ENCODE measurements at places on chromosomes 12 and 14.

DNA sequence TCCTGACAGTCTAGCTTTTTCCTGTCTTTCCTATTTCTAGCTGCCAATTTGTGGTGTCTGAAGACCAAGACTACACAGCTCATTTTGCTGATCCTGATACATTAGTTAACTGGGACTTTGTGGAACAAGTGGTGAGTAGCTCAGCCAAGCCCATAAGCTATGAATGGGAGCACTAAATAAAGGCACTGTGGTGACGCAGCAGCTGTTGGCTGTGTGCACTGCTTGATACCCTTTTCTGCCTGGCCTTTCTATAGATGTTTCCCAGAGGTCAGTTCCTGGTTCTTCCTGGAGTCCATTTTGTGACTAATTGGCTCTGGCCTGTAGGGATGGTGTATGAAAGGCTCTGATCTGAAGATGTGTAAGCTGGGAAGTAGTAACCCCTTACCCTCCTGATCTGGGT, 20.5 kb downstream of the RNF10 start:
- DNase-seq = no peak

DNA sequence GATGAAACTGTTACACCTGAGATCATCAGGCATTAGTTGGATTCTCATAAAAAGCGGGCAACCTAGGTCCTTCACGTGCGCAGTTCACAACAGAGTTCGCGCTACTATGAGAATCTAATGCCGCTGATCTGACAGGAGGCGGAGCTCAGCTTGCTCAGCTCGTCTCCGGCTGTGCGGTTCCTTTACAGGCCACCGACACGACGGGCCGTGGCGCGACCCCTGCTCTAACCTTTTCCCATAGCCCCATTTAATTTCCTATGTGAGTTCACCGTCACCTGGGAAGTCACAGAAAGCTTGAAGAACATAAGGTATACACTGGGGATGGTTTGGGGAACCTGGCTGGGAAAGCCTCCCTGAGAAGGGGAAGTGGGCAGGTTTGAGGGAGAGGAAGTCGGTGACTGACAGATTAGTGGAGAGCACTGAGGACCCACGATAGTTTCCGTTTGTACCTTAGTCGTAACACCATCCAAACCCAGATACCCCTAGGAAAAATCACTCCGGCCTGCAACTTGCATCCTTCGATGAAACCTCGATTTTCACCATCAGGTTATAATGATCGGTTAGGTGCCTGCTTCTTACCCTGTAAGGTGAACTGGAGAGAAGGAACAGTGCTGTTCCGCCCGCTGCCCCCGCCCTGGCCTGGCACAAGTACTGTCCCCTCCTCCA, 2.8 kb upstream of the AAAS start:
- DNase-seq = no peak

- no peak for DNase-seq
Observed at GRCh38 chr14:100438678-100439592, 115.8 kb downstream of the SLC25A47 start.

GRCh38 chr14:66717561-66718140, 209.7 kb downstream of the GPHN start:
- no peak for DNase-seq

GRCh38 chr12:2084553-2085296, 31.9 kb downstream of the CACNA1C start:
- DNase-seq = no peak

DNA sequence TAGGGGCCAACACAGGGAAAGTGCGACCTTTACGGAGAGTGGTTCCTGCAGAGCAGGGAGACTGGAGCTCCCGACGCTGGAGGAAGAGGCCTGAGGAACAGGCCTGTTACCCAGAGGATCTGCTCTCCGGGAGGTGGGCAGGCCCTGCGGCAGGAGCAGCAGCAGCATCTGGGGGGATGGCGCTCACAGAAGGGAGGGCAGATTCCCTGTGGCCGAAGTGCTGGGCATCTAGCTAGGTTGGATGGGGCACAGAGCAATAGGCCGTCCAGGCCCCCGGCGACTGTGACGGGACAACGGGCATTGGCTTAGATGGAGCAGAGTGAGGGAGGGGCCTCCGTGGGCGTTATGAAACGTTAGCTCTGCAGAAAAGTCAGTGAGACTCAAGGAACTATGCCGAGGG, 135.6 kb downstream of the PIWIL1 start:
- DNase-seq = no peak

DNA sequence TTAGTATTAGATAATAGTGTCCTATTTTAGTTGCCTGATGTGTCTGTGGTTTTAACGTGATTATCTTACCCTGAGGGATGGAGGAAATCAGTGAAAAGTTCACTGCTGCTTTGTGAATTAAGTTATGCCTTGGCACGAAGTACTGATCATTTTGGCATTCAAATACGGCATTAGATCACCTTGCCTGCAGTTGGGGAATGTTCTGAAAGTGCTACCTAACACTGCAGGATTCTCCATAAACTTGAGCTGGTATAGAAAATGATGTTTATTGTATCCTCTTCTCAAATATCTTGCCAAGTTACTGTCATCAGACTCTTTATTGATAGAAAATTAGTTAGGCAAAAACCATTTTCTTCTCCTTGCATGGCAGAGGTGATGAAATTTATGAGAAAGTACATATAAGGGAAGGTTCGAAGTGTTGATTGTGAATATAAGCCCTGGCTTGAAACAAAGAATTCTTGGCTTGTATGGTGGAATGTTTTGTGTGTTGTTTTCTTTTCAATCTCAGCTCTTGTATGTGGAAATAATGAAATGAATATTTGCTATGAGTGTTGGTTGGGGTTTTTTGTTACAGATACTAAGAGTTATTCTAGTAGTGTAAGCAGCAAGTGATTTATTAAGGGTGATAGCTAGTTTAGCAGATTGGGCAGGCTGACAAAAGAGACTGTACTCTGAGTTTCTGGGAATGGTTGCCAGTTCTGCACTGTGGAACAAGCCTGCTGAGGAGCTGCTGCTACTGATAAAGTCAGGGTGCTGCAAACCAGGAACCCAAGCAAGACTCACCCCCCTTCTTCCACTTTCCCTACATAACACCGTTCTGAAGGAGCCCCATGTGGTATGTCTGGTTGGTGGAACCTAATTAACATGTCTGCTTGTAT, 448.3 kb downstream of the PCNX1 start:
- no peak for DNase-seq

- DNase-seq = no peak
Observed at GRCh38 chr14:64801800-64802199, 77.9 kb downstream of the SPTB start.

GRCh38 chr12:64691795-64692583, 67.2 kb downstream of the GNS start:
- no peak for DNase-seq

GRCh38 chr12:76109879-76110278, 25.4 kb upstream of the NAP1L1 start:
- no peak for DNase-seq

GRCh38 chr12:131687346-131688125, 23.4 kb upstream of the SFSWAP start:
- DNase-seq = no peak

- no peak for DNase-seq
Observed at GRCh38 chr12:49334226-49334625, 2.8 kb downstream of the C1QL4 start.

All from activated naive CD4-positive, alpha-beta T cell (primary cell).